Epithelial cell of esophagus (primary cell): ENCODE measurements at places on chromosomes 1 and 21.
A peak's percentile ranks its signal among the peaks of the same experiment; 100 is the strongest.

- peak; percentile 42 for DNase-seq
Measured at GRCh38 chr1:174358344-174358743, 89.4 kb upstream of the GPR52 start.

DNA sequence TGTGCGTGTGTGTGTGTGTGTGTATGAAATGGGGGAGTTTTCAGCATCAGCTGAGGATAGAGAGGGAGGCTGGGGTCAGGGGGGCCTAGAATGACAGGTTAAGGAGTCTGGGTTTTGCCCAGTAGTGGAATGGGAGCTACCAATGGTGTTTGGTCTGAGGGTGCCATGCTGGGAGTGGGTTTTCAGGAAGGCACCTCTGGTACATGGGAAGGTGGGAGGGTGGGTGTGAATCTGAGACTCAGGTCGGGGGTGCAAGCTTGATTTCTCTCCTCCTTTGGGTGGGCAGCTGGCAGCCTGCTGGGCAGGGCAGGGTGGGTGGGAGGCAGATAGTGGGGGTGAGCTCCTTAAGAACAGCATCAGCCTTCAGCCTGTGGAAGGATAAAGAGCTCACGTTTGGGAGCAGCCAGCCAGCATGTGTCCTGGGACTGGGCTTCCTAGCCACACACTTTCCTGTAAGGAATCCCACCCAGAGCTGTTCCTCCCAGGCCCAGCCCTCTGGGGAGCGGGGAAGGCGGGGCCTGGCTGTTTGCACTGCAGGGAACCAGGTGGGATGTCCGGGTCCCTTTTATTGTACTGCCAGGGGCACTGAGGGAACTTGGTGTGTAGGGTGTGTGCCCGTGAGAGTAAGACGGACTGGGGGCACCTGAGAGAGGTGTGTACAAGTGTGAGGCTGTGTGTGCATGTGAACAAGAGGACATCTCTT is 152.8 kb downstream of the FOXD2 start:
- DNase-seq = no peak

- no peak for DNase-seq
Measured at GRCh38 chr1:15946571-15947381, 29.1 kb downstream of the ZBTB17 start.

DNA sequence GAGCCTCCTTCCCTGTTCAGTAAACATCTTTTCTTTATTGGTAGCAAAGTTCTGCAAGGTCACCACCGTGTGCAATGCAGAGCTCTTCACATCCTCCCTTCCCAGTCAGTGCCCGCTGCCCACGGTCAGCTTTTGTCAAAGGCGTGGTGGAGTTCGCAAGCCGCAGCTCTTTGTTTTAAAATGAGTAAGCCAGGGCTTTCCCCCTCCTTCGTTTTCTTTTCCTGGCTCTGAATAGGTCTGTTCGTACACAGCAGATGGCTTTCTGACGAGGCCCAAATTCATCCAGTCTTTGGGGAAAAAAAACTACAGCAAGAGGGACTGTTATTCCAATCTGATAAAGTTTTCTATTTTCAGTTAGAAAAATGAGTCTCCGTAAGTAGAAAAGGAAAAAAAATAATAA is 153.2 kb downstream of the LRIG2 start:
- DNase-seq = peak; percentile 29

- DNase-seq = no peak
Measured at GRCh38 chr21:43274946-43275310, 106.1 kb downstream of the CRYAA start.

DNA sequence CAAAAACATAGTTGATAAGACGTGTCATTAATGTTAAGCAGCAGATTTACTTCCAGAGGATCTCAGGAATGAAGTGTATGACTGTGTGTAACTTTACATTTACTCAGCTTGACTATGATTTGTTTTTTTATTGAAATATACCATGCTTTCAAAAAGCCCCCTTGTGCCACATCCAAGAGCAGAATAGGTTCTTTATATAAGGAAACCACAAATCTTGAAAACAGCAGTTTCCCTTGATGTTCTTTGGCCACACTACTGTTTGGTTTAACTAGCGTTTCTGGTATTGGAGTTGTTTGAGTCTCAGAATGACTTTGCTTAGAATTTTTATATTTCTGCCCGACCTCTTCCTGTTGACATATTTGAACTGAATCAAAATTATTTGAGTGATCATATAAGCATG is 25.0 kb downstream of the LRRC8C start:
- no peak for DNase-seq

GRCh38 chr1:38589036-38589435 is 270.5 kb downstream of the RRAGC start:
- peak; percentile 81 for DNase-seq

DNA sequence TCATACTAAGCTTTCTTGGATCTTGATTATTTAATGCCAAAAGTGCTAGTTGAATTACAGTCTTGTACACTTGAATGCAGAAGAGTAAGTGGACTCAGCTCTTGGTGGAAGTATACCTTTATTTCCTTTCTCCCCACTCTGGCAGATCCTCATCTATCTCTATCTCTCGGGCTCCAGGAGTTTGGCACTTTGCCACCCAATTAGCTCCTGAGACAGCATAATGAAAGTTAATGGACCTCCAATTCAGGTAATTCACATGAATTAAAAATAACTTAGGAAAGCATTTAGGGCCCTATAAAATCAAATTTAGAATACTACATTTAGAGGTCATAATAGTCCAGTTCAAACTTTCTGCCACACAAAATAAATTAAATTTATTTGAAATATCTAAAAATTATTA is 67.4 kb downstream of the OLFM3 start:
- no peak for DNase-seq

- DNase-seq = no peak
Measured at GRCh38 chr1:4939266-4939665, 284.9 kb downstream of the AJAP1 start.

- no peak for DNase-seq
Measured at GRCh38 chr1:228897901-228898300, 162.6 kb downstream of the RHOU start.
